Iris pigment epithelial cell (primary cell): ENCODE measurements at places on chromosomes 3 and 15.

- no peak for DNase-seq
Observed at GRCh38 chr3:194784361-194784760, 98.7 kb downstream of the FAM43A start.

DNA sequence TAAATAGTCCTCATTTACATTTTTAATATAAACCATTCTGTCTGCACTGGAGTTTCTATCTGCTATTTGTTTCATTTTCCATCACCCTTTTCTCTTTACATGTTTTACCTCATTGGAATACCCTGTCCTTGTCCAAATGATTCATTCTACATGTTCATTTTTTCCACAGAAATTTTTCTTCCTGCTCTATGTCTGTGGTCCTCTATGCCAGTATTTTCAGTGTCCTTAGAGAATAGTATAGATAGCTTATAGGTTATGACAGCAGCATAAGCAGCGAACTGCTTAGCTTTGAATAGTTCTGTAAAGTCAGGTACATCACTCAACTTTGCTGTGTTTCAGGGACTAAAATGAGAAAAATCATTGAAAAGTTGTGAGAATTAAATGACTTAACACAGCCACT is 742.3 kb upstream of the CBLB start:
- DNase-seq, result no peak

DNA sequence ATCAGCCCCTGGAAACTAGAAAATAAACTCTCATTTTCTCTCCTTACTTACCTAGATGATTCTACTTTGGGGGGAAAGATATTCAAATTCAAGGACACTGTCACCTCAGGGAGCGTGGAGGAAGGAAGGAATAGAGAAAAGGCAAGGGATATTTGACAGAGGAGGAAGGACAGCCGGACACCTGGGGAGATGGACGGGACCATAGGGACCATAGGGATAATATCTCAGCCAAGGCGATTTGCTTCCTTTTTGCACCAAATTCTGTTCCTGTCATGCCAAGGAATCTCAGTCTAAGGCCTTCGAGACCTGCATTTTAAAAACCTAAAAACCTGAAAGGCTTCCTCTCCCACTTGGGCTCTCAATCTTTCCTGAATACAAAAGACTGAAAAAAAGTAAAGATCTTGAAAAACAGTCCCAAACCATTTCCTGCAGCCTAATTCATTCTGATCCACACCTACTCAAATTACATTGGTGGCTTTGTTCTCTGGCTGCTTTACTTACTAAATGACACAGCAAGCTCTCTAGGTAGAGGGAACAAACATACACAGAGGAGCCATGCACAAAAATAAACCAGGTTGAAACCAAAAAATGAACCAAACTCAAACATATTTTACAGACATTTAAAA is 73.9 kb upstream of the SLC24A5 start:
- no peak for DNase-seq

- DNase-seq, result peak; percentile 88
Observed at GRCh38 chr15:39918688-39919385, 1.2 kb downstream of the GPR176 start.

DNA sequence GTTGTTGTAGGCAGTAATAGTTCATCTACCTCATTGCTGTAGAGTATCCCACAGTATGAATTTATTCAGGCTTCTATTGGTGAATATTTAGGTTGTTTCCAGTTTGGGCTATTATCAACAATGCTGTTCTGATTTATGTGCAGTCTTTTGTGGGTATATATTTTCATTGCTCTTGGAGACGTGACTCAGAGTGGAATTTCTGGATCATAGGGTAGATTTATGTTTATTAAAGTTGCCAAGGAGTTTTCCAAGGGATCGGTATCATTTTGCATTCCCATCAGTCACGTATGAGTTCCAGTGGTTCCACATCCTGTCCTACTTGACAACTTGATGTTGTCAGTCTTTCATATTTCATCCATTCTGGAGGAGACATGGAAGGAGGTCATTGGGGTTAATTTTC is 8.4 kb upstream of the HRH1 start:
- DNase-seq, result peak; percentile 80

GRCh38 chr3:183427876-183428446 is 458 bp downstream of the MCF2L2 start:
- peak; percentile 24 for DNase-seq

DNA sequence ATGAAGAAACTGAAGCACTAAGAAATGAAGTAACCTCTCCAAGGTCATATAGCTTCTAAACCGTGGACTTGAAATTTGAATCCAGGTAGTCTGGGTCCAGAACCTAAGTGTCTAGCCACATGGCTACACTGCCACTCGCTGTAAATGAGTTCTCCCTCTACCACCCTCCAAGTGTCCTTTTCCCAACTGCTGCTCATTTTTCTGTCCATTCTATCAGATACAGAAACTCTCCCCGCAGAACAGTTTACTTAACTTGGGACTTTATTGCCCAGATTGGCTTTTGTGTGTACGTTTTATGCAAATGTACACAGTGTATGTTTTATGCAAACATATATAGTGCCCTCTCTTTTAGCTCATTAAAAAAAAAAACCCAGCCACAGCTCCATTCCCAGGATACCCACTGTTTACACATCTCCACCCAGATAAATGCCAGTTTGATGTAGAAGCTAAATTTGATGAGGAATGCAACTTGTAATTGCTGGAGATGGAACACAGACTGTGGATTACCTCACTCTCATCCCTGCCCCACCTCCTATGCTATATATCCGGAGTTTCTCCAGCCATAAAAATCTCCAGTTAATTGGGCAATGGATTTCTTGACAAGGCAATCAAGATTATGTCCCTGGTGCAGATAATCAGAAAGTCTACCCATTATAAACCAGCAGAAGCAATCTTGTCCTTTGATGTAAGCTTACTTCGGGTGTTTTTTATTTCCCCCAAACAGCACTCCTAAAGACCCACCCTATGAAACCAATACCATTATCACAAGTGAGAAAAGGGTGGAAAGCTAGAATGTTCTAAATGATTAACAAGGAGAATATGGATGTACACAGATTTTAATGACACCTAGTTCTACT is 42.0 kb downstream of the THBS1 start:
- no peak for DNase-seq

DNA sequence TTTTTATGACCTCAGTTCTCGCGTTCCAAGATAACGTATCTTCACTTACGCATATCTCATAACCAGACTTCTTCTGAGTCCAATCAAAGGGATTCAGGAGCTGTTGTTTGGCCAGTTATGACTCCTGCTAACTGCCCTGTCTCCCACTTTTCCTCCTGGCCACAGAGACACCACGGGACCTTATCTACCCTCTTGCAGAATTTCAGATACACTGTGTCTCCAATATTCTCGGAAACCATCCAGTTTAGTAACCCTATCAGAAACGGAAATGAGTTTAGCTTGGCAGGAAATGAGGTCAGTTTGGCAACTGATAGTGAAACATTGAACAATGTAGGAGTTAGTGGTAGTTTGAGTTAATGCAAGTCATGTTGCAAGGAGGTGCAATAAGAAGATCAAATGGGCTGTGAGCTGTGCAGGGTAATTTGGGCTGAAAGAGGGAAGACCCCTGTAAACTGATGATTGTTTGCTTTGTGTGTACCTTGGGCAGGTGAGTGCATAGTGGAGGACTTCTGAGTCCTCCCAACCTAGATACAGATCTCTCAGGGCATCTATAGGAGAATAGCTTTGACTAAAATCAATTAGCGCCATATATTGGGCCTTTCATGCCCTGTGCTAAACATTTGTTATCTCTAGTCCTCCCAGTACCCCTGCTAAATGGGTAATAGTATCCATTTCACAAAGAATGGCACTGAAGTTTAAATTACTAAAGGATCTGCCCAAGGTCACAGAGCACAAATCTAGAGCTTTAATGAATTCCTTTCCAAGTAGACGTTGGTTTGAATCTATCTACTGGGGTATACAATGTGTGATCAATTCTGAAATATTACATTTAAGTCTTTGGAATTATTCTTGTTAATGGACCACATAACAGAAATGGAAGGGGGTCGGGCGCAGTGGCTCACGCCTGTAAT is 41.3 kb upstream of the PIK3CB start:
- peak; percentile 36 for DNase-seq
